ENCODE measurements at places on chromosomes 13 and 19.
A peak's percentile ranks its signal among the peaks of the same experiment; 100 is the strongest.

DNA sequence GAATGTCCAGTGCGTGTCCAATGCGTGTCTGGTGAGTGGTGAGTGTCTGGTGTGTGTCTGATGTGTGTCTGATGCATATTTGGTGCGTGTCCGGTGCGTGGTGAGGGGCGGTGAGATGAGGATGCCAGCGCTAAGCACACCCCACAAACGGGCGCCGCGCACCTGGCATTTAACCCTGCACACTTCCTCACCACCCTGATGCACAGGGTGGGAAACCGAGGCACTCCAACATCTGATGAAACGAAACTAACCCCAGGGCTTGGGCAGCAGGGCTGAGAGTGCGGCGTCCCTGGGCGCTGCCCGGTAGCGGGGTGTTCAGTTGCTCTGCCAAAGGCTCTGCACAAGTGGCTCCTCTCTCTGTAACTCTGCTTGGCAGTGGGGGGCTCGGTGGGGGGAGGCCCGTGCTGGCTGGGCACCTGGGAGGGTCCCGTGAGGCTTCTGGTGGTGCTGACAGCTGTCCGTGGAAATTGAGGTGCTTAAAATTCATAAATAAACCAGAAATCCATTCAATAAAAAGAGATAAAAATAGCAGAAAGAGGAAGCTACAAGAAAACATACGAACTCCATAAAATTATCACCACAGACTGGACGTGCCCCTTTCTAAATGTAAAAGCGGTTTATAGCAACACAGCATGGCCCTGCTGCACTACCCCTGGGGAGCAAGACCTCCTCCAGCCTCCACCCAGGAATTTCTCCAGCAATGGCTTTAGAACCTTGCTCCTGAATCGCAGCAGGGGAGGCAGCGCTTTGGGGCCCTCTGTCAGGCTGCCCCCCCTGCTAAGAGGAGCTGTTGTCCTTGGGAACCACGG is 76.0 kb downstream of the RASA3 start:
- no peak for DNase-seq

DNA sequence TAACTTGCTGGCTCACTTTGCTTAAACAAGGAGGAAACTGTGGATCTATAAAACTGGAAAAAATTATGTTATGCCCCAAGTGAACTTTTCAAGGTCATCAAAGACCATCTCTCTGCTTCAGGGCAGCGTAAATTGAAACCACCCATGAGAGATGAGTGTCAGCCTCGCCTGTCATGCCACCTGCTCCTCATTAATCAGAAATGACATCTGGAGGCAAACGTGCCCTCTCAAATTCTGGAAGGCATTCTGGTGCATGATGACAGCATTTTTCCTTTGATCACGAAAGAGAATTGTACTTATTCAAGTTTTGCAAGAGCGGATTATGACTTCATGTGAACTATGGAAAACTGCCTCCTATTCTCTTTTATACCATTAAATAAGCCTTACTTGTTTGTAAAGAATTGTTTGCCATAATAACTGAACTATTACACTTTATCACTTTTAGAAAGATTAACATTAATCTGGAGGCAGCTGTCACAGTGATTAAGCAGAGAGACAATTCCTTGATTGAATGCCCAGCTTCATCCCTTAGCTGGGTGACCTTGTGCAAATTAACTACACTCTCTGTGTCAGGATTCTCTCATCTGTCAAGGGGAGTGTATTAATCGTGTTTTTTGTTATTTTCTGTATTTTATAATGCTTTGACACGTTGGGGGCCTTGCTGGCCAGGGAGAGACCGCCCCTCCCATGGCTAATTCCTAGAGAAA is 17.0 kb upstream of the SACS start:
- DNase-seq: no peak

- DNase-seq: peak; percentile 69
These were observed 22.9 kb upstream of the POMP start for GRCh38 chr13:28636069-28636468.

DNA sequence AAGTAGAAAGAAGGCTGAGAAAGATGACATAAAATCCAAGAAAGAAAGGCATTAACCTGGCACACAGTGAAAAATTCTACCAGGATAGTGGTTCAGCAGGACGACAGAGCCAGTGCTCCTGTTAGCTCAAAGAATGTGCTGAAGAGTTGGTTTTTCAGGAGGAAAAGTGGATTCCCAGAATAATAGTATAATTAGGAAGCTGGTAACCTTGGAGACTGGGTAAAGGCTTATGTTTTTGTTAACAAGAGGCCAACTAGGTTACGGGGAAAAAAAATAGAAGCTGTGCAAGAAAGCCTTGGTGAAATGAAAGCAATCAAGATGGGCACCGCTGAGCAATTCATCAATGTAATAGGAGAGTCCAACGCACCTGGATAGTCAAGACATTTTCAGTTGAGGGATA is 54.7 kb downstream of the SLC15A1 start:
- DNase-seq: no peak

GRCh38 chr13:98473135-98473787 is 103.6 kb downstream of the STK24 start:
- DNase-seq: no peak

GRCh38 chr19:2051773-2052704 is 995 bp upstream of the MKNK2 start:
- DNase-seq: no peak

DNA sequence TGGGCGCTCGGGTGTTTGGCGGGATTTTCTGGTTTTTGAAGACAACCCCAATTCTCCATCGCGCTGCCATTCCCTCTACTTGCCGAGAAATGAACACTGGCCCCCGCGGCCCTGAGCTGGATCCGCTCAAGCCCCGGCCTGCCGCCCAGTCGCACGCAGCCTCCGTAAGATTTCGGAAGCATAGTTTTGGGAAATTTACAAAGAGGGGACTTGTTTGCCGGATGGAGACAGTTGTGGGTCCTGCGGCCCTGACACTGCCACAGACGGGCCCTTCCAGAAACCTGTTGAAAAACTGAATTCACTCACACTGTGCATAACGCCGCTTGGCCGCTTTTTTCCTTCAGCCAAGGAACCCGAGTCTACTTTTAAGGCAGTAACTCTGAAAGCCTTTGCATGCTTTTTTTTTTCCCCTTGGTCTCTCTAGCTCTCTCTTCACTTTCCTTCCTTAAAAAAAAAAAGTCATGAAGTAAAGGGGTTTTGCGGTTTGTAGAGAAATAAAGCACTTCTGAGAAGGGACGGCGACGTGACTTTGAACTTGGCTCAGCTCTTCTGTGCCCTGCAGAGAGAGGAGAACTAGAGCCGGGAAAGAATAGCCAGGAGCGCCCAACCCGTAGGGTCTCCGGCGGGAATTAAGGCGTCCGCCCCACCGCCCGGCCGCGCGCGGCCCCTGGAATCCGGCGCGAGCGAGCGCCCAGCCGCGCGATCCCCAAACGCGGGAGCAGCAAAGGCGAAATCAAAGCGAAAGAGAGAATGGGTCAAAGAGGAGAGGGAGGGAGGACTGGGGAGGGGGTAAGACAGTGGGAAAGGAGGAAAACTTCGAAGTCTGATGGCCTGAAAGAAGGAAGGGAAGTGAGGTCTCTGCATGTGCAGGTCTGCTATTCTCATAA is 3.4 kb upstream of the ZIC2 start:
- DNase-seq: no peak

- no peak for DNase-seq
These were observed 37.6 kb upstream of the FLT1 start for GRCh38 chr13:28532388-28533124.

DNA sequence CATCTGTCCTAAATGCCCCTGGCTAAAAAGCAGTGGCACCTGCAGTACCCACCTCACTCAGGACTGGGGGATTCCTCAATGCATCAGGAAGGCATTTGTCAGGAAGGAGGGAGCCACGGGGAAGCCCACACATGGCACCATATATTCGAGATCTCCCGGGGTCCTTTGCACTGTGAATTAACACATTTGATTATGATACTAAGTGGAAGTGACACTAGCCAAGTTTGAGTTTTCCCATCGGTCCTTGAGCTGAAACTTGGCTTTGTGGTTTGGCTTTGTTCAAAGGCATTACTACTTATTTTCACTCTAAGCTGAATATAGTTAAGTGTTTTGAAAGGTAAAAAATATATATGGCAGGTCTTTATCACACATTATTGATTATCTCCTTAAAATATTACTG is 168.7 kb upstream of the MYO16 start:
- DNase-seq: no peak

GRCh38 chr19:48780631-48781391 is 25.5 kb downstream of the FGF21 start:
- DNase-seq: no peak

DNA sequence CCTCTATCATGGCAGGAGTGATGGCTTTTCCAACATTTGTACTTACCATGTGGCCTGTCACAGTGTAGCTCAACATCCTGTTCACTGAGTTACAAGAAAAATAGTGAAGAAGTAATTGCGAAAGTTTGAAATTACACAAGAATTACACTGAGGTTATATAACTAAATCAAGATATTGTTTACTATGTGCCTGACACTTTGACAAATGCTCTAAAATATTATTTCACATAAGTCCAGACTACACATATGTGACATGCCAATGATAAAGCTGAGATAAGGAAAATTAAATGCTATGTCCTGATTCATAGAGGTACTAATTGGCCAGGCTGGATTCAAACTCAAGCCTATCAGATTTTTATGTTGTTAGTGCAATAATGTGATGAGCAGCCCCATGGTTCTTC is 451.7 kb downstream of the PCDH9 start:
- DNase-seq: no peak

DNA sequence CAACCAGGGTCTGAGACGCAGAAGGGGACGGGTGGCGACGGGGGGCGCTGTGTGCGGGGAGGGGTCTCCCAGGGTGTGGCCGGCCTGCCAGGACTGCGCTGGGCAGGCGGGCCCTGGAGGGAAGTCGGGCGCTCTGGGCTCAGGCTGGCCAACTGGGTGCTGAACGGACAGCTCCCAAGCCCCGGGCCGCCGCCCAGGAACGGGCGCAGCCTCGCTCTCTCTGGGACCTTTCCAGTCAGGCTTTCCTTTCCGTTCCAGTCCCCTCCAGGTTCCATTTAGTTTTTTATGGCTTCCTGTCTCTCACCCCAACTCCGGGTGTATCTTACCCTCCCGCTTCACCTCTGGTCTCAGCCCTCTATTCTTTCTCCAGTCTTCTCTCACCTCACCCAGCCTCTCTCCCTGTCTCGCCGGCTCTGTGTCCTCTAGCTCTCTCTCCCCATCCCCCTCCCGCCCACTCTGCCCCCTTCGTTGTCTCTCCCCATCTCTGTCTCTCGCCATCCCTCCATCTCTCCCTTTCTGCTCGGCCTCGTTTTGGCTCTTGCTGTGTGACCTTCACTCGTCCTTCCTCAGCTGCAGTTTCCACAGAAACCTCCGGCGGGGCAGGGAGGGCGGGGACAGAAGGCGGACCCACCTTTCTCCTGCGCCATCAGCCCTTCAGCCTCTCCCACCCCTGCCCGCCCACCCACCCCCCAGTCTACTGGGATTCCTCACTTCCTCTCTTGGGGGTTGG is 3.3 kb upstream of the ATP1A3 start:
- DNase-seq: no peak

- DNase-seq: no peak
These were observed 12.4 kb downstream of the PDE4A start for GRCh38 chr19:10432736-10433130.

DNA sequence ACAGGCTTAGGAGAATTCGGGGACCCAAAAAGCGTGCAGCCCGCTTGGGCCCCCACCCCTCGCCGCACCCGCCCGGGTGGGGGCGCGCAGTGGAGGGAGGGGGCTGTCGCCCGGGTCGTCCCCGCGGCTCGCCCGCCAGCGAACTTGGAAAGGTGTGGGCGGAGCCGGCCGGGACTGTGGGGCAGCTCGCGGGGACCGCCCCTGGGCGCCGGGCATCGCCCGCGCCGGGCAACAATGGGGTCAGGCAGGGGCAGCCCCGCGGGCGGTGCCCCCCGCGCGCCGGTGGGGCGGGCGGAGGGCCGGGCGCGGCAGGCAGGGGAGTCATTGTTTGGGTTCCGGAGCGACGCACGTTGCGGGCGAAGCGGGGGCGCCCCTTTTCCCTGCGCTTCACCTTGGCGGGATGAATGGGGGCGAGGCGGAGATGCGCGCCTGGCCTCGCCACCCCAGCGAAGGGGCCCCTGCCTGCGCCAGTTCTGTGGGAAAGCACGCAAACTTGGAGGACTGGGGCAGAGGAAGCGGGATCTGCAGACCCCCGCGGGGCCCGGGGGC is 647 bp upstream of the KLF12 start:
- DNase-seq: no peak

DNA sequence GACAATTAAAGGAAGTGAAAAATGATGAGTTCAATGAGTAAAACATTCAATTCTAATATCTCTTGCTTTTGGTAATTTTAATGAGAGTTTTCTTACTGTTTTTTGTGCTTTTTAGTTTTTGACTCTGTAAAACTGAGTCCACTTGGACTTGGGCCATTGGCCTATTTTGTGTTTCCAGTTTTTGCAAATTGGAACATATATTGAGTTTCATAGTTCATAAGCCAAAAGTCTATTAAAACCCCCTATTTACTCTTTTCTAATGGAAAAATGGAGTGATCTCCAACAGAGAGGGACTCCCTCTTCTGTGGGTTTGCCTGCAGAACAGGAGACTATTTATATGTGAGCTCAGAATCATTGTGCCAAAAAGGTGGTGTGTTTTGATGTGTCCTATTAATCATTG is 219.7 kb upstream of the SPRY2 start:
- DNase-seq: no peak

DNA sequence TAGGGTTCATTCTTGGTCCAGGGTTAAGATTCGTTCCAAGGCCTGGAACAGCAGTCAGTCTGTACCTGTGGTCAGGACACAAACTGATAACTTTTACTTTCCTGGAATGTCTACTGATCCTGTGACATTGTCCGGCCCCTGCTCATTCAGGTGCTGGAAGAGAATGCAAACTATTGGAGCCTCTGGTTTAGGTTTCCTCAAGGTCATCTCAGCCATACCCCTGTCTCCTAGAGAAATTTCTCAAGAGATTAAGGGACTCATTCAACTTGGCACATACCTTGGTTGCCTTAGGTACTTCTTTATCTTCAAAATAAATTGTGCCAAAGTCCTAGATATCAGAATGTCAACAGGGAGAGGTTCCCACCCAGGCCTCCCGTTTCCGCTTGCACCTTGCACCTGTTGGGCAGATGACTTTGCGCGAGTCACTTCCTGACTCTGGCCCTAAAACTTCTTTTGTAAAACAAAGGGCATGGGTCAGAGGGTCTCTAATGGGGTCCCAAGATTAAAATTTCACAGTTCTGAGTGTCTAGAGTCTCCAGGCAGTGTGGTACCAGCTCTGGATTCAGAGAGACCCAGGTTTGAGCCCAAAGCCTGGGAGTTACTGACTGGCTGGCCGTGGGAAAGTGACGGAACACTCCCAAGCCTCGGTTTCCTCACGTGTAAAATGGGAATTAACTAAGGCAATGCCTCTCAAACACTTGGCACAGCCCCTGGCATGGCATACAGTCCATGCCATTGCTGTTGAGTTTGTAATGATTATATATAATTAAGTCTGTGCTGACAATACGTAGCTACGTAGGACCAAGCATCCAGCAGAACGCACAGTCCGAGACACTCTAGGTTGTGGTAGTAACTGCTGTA is 25.8 kb upstream of the CYP2S1 start:
- DNase-seq: no peak

DNA sequence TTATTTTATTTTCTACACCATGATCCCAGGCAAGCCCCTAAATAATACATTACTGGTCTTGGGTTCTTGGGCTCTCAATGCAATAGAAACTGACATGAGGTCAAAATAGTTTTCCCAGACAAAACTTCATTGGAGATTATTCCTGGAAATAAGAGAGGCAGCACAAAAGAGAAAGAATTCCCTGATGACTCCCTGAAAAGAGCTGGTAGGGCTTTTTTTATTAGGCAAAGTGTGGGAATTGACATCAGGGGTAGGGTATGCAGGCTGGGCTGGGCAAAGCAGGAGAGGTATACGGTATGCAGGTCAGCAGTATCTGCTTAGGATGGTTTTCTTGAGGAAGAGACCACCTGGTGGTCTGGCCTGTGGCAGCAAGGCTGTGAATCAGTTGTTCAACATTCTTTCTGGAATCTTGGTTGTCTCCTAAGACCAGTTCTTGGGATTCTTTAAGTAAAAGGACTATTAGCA is 9.3 kb upstream of the IGFL3 start:
- DNase-seq: no peak
